Glomerular endothelial cell (primary cell): ENCODE measurements at places on chromosomes 3 and 15. TPM values are rescaled to one million over a fixed set of nuclear protein-coding genes. Genes with fewer than 3 reads are reported as not detected.

GRCh38 chr3:146403792-146404191 is 65.6 kb downstream of the PLSCR2 start:
- no peak for DNase-seq

ZNF592 gene
- 11.5 and 16.7 TPM in 2 replicates for total RNA-seq

IL16 gene
- total RNA-seq, result 1.4 and 3.3 TPM in 2 replicates

COL6A5 gene
- 0.05 TPM in 1 of 2 replicates, not detected in the other for total RNA-seq

- no peak for DNase-seq
These were observed 24.1 kb downstream of the CX3CR1 start for GRCh38 chr3:39255503-39256325.

- no peak for DNase-seq
These were observed 20.1 kb upstream of the LDHAL6B start for GRCh38 chr15:59186501-59186900.

- no peak for DNase-seq
These were observed 99.9 kb downstream of the ADAMTS17 start for GRCh38 chr15:100241572-100242482.

GRCh38 chr15:40471808-40472150 is 995 bp downstream of the CHST14 start:
- no peak for DNase-seq

DNA sequence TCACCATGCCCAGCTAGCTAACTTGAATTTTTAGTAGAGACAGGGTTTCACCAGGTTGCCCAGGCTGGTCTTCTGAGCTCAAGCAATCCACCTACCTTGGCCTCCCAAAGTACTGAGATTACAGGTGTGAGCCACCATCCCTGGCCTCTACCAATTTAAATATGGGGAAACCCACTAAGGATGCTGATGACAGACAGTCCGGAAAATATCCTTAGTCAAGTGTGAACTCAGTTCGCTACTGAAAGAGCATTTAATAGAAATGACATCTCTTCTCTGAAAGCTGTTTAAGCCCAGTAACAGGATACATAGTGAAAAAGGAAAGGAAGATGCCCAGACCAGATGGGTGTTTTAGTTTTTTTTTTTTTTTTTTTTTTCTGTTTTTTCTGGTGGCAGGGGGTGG is 7.7 kb upstream of the GRAMD2A start:
- no peak for DNase-seq

LRRIQ4 gene
- not detected in 2 replicates for total RNA-seq

GRCh38 chr3:81352867-81353266 is 408.6 kb downstream of the GBE1 start:
- DNase-seq, result peak; percentile 61

- DNase-seq, result peak; percentile 4
These were observed 125.7 kb downstream of the EEFSEC start for GRCh38 chr3:128278761-128279600.

DNA sequence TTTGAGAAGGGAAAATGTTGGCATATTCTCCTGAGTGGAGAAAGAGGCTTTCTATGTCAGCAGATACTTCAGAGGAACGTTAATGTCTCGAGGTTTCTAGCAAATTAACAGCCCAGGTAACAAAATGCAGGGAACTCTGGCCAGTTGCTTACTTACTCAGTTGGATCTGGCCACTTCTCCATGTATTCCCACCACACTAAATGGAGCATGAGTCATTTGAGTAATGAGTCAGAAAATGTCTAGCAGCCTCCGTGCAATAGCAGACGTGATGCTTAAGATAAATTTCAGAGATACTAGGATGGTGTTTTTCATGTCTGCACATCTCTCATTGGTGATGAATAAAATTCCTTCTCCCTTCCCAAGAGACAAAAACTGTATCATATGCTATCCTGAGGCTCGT is 671.5 kb downstream of the FHIT start:
- DNase-seq, result no peak

GRCh38 chr3:144660186-144660585 is 688.6 kb downstream of the DIPK2A start:
- DNase-seq, result no peak

- no peak for DNase-seq
These were observed 45.3 kb downstream of the CAPN3 start for GRCh38 chr15:42404461-42405235.

DNA sequence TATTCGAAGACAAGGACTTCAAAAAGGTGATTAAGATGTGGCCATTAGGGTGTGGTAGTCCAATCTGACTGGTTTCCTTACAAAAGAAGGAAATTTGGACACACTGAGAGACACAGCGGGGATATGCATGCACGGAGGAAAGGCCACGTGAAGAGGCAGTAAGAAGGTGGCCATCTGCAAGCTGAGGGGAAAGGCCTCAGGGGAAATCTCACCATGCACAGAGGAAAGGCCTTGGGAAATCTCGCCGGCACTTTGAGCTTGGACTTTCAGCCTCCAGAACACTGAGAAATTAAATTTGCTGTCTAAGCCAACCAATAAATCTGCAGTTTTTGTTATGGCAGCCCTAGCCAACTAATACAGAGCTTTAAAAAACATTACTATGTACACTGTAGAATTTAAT is 78.8 kb downstream of the DLG1 start:
- DNase-seq, result no peak

GRCh38 chr15:85763157-85763556 is 31.6 kb downstream of the KLHL25 start:
- DNase-seq, result no peak

GRCh38 chr3:50120364-50121071 is 31.8 kb downstream of the RBM5 start:
- no peak for DNase-seq

GRCh38 chr3:68977486-68978167 is 35.9 kb downstream of the EOGT start:
- DNase-seq, result no peak

- no peak for DNase-seq
These were observed 125.9 kb downstream of the MYRIP start for GRCh38 chr3:39935261-39935660.

DNA sequence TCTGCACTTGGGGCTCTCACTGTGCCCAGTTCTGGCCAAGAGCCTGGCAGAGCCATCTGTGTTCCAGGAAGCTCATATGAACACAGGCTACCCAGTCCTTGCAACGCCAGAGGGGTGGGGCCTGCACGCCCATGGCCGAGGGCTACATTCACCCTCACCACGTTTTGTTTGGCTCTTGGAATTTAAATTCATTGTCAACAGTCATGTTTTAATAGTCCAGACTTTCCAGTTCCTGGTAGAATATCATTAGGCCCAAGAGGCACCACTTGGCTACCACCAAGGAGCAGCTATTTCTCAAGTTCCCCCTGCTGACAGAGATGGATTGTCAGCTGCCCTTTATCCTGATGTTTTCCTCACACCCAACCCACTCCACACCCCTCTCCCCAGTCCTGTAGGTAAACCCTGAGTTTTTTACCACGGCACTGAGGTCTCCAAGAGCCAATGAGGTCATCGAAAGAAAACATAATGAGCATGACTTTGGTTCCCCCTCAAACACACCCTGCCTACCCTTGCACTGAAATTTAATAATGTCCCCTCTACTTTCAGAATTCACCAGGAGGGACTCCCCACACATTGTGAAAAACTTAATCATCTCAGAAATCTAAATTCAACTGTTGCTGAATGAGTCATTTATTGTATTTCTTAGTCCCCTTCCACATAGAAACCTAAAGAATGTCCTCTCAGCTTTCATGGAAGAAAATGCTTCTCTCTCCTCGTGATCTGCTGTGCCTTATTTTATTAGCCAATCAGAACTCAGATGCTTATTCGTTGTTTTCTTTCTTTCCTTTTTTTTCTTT is 125.1 kb downstream of the SHQ1 start:
- no peak for DNase-seq

- no peak for DNase-seq
These were observed 53.4 kb upstream of the APEH start for GRCh38 chr3:49620728-49621127.
